CD4-positive, alpha-beta T cell treated with Interleukin-6 for 4 hours (primary cell): ENCODE measurements at places on chromosomes 1 and 21.

DNA sequence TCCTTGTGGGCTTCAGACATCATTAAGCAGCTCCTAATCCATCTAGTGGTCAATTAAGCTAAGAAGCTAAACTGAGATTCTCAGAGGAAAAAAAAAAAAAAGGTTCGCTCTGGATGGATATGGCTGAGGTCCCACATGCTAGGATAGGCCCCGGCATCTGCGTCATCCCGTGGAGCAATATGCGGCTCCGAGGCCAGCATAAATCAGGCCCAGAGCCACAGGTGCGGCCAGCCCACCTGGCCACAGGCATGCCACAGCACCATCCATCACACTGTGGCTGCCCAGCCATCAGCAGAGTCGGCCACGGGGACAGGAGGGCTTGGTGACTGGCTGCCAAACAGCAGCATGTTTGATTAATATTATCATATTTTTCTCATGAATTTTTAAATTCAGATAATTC lies 106.9 kb upstream of the TIAM1 start:
- DNase-seq: no peak

DNA sequence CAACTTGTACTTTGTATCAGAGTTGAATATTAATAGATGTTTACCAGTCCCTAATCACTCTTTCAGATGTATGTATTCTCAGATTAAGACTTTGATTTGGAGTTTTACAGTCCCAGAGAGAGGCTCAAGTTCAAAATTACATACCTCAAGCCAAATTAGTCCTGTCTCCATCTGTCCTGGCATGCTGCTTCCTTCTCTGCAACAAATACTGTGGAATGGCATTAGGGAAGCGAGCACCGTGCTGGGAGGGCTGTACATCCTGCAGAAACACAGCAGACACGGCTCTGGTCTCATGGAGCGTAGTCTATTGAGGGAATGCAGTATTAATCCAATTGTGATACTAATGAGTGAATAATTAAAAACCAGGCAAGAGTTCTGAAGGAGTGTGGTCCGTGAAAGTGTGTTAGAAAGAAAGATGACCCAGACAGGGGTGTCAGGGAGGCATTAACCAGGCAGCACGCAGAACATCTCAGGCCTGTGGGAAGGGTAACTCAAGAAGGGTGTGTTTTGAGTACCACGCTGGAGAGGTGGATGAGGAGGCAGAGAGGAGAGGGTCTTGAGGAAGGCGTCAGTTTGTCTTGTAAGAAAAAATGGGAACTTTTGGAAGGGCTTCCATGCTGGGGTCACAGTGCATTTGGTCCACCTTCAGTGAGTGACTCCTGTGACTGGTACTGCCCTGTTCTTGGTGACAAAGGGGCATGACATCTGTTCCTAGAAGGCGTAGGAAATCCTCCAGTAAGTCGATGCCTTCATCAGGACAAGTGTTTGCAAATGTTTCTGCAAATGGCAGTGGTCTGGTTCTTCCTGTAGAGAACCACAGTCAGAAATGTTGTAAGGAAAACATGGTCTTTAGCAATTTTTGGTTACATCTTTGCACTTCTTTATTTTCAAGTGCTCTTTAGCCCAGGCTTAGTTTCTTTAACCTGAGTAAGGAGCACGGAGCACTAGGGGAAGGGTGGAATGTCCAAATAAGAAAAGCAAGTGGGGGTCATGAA lies 1.6 kb downstream of the RAB4A start:
- no peak for DNase-seq

- DNase-seq: no peak
These were observed 27.3 kb upstream of the ZNF362 start for GRCh38 chr1:33228935-33229487.

GRCh38 chr21:45439161-45439872 lies 34.4 kb downstream of the COL18A1 start:
- peak; percentile 89 for DNase-seq

GRCh38 chr1:34359411-34359810 lies 182.7 kb downstream of the C1orf94 start:
- no peak for DNase-seq

- no peak for DNase-seq
These were observed 17.5 kb downstream of the CHML start for GRCh38 chr1:241622669-241623068.

DNA sequence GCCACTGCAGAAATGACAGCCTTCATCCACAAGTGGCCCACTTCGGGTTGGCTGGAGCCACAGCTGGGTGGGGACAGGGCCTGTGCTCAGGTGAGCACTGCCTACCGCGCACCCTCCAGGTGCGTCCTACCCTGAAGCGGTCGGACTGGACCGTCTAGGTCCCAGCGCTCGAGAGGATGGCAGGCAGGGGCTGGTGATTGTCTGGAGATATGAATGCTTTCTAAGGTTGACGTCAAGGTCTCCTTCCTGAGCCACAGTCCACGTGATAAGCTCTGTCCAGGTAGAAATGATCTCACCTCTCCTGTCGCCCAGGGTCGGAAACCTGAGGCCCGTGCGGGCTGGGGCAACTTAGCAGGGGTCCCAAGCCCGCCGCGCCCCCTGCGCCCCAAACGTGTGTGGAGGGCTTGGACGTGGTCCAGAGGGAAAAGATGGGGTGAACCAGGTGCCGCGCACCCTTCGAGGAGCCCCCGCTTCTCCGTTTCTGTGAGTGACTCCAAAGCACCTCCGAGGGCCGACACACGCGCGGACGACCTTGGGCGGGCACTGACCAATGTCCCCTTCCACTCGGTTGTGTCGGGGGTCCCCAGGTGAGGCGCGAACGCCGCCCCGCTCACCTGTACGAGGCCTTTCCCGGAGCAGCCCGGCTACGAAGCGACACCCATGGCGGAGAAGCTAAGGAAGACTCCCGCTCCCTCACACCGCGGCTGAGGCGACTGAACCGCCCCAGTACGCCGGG lies 853 bp upstream of the DOP1B start:
- peak; percentile 15 for DNase-seq

GRCh38 chr21:46183910-46184624 lies at the start of gene SPATC1L:
SPATC1L (minus strand) TSS chr21:46184459; CDS start chr21:46182816, 1,643 bp downstream.
- DNase-seq: peak; percentile 51

DNA sequence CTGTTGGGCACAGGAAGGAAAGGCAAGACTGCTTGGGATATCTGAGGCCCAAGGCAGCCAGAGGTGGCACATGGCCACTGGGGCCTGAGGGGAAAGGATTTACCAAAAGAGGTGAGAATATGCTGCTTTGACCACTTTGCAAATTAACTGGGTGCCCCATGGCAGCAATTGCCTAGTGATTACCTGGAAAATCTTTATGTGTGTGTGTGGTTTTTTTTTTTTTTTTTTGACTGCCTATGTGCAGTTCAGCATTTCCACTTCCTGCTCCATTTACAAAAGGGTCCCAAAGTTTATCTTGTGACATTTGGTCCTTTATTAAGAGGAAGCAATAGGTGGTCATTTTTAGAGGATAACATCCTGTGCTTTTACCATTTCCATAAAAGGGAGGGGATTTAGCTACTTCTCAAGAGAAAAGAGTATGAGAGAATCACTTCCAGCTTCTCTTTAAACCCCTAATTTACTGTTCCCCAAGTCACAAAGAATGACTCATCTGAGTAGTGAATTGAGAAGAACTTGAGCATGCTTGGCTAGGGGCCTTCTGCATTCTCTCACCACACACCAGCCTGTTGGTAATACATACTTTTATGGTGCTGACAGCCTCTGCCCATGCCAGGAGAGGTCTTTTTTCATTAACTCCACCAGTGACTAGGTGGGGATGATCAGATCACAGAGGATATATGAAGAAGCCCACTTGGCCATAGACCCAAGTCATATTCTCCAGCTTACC lies 52.1 kb downstream of the SYDE2 start:
- DNase-seq: no peak

- no peak for DNase-seq
These were observed 231.1 kb downstream of the SIPA1L2 start for GRCh38 chr1:232398823-232399222.

GRCh38 chr1:186187601-186188000 lies 187.5 kb downstream of the TPR start:
- no peak for DNase-seq

DNA sequence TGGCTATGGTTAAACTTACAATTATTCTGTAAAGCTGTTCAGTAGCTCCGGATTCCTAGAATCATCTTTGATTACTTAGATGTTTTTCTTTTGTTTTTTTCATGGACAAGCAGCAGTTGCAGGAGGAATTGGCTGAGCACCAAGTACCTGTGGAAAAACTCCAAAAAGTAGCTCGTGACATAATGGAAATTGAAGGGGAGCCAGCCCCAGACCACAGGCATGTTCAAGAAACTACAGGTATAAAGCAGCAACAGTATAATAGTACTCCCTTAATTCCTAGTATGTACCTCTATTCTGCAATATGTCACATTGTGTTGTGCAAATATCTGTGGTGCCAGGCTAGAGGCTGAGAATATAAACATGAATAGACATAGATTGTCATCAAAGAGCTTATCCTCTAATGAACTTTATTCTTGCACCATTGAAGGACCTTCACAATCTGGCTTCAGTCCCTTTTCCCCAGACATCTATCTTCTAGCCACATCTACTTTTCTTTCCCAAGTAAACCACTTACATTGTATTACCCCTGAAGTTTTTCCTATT lies 132.3 kb upstream of the BMP8A start:
- DNase-seq: no peak

DNA sequence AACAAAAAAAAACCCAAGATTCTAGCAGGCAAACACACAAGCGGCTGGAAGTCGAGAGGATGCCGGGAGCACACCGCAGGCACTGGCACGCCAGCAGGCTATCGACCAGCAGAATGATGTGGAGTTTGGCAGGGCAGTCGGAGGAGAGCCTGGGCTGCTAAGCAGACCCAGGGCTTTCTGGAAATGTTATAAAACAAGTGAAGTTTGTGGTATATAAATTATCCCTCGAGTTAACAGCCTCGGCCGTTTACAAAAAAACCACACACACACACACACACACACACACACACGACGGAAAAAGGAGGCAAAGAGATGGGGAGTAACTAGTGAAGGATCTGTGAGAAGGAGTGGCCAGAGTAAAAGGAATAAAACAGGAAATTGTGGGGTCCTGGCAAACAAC lies 87.2 kb upstream of the IVNS1ABP start:
- DNase-seq: no peak

DNA sequence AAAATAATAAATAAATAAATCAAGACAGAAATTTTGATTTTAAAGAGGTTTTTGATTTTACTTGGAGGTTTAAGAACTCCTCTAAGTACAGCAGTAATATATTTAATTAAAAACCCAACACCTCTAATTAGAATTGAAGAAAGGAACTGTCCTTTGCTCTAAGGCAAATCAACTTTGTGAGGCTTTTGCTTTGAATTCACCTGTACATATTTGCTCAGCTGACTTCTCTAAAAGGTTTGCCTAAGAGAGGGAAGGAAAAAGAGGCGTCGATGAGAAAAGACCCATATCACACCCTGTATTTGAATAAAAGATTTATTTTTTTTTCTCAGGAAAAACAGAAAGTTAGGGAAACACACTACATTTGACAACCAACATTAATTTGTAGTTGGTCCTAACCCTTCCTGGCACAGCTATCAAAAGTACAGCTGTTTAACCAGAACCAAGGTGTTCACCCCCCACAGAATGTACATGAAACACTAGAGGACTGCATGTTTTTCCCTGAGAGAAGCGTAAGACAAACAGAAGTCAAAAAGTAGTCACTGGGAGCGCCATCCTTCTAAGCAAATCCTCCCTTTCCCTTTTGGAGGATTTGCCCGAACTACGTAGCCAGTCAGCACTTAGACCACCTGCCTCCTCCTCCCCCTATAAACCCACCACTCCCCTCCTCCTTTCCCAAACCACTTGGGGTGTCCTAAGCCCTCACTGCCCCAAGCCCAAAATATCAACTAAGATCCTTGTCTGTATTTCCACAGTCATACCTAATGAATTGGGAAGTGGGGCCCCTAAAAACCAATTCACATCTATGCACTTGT lies 4.9 kb downstream of the MCL1 start:
- no peak for DNase-seq

DNA sequence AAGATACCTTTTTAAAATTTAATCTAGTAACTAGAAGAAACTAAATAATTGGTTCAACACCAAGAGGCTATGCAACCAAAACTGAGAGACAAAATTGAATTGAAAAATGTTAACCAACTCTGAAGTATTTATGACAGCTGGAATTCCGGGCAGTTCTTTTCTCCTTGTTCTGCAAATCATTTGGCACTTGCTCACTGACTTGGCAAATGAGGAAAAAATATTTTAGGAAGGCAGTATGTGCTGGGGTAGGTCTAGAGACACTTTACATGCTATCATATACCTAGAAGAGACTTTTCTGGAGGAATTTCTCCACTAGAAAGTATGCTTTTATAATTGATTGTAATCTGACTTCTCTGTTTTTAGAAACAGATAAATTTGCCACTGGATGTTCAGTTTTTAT lies 22.1 kb upstream of the SH3D21 start:
- no peak for DNase-seq

GRCh38 chr1:192747301-192747700 lies 61.5 kb upstream of the RGS2 start:
- DNase-seq: no peak

- no peak for DNase-seq
These were observed 21.9 kb downstream of the ZYG11B start for GRCh38 chr1:52748119-52748518.

DNA sequence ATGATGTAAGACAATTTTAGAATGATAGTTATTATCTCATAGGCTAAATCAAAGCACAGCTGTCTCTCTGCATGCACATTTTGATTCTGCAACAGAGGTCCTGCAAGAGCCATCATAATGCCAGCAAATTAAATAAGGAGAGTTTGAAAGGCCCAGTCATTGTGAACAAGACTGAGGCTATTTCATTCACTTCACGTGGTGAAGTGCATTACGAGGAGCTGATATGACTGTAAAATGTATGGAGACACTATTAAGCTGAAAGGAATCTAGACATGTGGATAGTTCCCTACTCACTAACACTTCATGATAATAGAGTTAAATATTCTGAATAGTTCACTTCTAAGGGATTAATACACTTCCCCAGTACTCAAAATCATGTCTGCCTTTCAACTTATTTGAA lies 299.0 kb downstream of the SMYD3 start:
- no peak for DNase-seq

- DNase-seq: no peak
These were observed 28.2 kb downstream of the LAMC2 start for GRCh38 chr1:183214021-183214970.

DNA sequence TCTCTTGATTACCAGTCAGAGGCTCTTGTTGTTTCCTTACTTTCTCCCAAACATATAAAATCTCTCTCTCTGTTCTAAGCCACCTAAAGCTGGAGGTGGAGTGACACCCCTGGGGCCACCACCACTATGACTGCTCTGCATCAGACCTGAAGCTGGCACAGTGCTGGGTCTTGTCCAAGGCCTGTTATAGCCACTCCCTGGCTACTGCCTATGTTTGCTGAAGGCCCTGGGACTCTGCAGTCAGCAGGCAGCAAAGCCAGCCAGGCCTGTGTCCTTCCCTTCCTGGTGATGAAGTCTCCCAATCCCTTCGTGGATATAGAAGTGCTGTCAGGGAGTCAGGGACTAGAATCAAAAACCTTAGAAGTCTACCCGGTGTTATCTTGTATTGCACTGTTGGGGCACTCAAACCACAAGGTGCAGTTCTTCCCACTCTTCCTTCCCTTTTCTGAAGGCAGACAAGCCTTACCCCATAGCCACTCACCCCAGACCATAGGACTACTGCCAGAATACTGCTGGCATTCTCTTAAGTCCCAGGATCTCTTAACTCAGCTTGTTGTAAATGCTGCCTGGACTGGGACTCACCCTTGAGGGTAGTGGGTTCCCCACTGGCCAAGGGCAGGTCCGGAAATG lies 103.1 kb downstream of the RPS6KC1 start:
- no peak for DNase-seq
